ENCODE measurements at places on chromosomes 3 and 15.

DNA sequence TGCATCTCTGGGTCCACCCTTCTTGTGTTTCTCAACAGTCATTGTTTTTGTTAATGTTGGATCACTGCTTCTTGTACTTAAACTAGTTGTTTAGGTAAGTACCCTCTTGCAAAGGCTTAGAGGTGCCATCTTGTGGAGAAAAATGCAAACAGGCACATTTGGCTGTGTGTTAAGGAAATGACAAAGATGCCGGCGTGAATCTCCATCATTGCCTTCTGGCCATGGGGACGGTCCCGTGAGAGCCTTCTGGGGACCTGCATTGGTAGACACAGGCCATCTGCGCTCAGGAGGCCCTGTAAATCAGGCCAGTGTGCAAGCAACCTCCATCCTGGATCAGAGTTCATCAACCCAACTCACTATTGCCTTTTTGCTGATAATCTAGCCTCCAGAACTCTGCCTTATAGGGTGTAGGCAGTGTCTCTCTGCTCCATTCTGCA is 158.6 kb upstream of the NR2E3 start:
- no peak for DNase-seq

DNA sequence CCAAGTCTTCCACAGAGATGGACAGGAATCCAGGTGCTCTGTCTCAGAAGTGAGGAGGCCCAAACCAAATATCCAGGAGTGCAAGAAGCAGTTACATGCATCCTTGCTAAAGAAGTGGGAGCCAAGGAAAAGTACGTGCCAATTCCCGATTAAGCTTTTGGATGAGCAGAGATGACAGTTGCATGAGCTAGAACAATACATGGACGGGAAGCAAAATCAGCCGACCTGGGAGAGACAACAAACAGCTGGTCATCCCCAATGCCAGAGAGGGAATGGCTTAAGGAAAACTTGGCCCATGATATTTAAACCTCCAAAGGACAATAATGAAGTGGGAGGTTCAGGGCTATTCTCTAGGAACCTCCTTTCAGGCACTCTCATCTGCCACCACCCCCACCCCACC is 86.0 kb upstream of the ABHD17C start:
- no peak for DNase-seq

- no peak for DNase-seq
These were observed 55.1 kb downstream of the NGLY1 start for GRCh38 chr3:25728101-25728500.

GRCh38 chr3:31252216-31253185 is 280.2 kb upstream of the STT3B start:
- DNase-seq: no peak

DNA sequence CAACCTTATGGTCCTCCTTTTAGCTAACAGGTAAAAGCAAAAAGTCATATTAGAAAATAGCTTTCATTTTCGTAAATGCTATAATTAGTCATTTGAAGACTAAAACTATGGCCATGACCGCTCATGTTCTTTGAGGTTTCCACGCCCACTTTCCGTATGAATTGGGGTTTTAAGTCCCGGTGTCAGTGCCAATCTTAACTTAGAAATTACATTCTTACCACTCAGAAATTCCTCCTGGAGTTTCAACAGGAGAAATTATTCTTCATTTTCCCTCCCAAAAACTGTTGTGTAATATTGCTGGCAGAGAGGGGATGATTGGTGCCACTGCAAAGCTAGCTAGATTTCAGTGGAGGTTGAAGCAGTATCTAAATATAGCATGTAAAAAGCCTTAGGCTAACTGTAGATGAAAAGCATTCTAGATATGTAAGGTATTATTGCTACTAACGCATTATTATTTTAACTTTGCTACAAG is 71.0 kb upstream of the MDFIC2 start:
- DNase-seq: no peak

DNA sequence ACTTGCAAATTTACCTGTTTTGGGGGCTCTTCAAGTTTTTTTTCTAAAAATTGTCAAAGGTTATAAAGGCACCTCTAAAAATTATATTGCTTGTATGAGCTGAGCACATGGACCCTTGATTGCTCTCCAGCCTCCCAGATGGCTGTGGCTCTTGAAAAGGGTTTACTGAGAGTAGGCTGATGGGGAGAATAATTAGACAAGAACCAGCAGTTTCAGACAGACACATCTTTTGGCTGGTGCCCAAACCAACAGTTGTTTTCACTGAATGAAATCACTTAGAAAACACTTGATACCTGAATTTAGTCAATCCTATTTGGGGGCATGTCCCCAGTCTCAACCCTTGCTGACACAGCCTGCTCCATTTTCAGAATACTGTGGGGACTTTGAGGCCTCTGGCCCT is 217.6 kb downstream of the KBTBD8 start:
- DNase-seq: no peak

Measured in D721Med (cell line).